ENCODE measurements at places on chromosomes 4 and X. TPM values are rescaled to one million over a fixed set of nuclear protein-coding genes. Genes with fewer than 3 reads are reported as not detected.
A peak's percentile ranks its signal among the peaks of the same experiment; 100 is the strongest.

Gene SMS
- total RNA-seq = 354 TPM

Gene GC
- total RNA-seq = not detected

GRCh38 chr4:107624024-107624423 is 96.0 kb downstream of the PAPSS1 start:
- H3K27me3 ChIP-seq = no peaks in the 10 kb centered on the region
- H3K27ac ChIP-seq = no peak overlapping the region
- no peak for DNase-seq
- H3K4me1 ChIP-seq = no peaks in the 10 kb centered on the region

DNA sequence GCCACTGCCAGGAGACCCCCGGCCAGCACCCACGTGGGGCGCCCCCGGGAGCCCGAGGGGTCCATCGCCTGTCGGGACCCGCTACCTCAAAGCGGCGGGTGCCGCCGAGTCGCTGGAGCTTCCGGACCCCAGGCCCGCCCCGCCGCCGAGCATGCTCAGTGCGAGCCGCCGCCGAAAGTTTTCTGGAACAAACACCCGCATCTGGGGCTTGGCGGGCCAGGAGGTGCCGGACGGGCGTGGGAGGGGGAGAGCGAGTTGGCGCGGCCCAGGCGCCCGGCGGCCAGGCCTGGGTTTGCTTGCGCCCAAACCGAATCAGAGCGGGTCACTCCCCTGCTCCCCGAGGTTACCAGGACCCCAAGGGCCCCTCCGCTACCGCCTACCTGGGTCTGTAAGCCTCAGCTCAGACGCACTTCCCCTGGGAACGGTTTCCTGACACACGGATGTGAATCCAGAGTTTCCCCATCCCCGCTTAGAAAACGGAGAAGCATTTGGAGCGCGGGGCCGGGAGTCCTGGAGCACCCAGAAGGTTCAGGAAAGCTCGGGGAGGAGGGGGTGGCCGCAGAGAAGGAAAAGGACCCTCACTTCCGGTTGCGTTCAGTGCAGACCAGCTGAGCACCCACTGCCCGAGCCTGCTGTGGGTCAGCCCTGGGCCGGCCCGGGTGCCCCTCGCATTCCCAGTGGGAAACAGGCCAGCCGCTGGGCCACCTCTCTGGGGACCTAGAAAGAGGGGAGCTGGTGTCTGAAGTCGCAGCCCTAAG is at the start of gene EVC2:
EVC2 (minus strand) TSS at position 111 of the 758 bp plus-strand sequence; CDS start at position 65, 46 bp downstream.
- H3K27me3 ChIP-seq = peaks cover 4% of the 10 kb centered on the region
- H3K4me3 ChIP-seq = peak within 1 kb of the TSS; percentile 92
- DNase-seq = peak; percentile 51
- peaks cover 22% of the 10 kb centered on the region for H3K36me3 ChIP-seq
- peaks cover 37% of the 10 kb centered on the region for H3K4me1 ChIP-seq

Gene BEX5
- total RNA-seq = 3.8 TPM

Gene NCAPG
- 79.6 TPM for total RNA-seq

DNA sequence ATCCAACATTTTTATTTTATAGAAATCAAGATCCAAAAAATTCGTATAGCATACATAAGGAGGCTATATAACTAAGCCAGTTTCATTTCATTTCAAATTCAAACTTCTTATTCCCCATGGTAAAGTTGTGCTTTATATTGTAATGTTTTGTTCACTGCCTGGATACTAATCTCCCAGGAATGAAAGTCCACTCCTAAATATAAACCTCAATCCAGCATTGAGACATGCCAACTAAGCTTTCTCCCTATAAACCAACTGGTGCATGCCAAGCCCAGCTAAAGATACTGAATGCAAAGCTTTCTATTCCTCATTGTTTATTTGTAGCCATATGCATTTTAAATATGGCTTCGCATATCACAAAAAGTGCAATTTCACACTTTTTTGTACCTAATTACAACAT is 63.8 kb upstream of the INPP4B start:
- DNase-seq = no peak
- H3K27me3 ChIP-seq = peaks cover 3% of the 10 kb centered on the region
- no peak overlapping the region for H3K4me3 ChIP-seq
- H3K4me1 ChIP-seq = no peaks in the 10 kb centered on the region
- no peak overlapping the region for H3K27ac ChIP-seq
- H3K36me3 ChIP-seq = peaks cover 10% of the 10 kb centered on the region

DNA sequence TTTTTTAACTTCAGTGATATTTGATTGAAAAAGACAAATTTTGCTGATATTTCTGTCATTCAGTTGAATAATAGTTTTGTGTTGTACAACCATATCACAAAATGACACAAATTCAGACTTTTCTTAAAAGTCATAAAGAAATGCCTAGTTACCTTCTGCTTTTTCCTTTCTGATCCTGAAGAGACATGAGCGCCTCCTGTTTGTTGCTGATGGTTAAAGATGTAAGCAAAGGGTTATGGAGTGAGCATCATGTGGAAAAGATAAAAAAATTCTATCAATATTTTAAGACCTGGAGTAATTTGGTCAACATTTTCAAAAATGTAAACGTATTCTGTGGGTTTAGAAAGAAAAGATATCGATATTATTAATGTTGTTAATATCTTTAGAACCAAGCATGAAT is 669.9 kb upstream of the NR3C2 start:
- H3K4me3 ChIP-seq = no peak overlapping the region
- H3K36me3 ChIP-seq = no peaks in the 10 kb centered on the region
- no peak for DNase-seq
- H3K4me1 ChIP-seq = no peaks in the 10 kb centered on the region
- H3K27me3 ChIP-seq = peaks cover 2% of the 10 kb centered on the region

- DNase-seq = no peak
- no peaks in the 10 kb centered on the region for H3K27me3 ChIP-seq
- H3K4me1 ChIP-seq = peaks cover 29% of the 10 kb centered on the region
- no peak overlapping the region for H3K4me3 ChIP-seq
- no peaks in the 10 kb centered on the region for H3K36me3 ChIP-seq
Measured at GRCh38 chr4:78720994-78721677, 55.0 kb upstream of the BMP2K start.

DNA sequence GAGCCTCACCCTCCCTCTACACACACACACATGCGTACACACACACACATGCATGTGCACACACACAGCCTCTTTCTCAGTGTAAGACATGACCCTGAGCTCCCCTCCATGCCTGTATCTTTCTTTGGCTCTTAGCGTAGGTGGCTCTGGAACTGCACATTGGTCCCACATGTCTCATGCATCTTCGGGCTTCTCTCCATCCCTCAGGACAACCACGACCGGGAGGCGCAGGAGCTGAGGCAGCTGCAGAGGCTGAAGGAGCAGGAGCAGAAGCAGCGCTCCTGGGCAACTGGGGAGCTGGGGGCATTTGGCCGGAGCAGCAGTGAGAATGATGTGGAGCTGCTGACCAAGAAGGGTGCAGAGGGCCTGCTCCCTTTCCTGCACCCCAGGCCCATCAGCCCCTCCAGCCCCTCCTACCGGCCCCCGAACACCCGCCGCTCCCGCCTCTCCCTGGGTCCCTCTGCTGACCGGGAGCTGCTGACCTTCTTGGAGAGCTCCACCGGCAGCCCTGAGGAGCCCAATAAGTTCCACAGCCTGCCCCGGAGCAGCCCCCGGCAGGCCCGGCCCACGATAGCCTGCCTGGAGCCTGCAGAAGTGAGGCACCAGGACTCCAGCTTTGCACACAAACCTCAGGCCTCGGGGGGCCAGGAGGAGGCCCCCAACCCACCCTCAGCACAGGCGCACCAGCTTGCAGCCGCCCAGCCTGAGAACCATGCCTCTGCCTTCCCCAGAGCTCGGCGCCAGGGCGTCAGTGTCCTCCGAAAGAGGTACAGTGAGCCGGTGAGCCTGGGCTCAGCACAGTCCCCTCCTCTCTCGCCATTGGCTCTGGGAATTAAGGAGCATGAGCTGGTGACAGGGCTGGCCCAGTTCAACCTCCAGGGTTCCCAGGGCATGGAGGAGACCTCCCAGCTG is 38.6 kb downstream of the FHDC1 start:
- H3K27ac ChIP-seq = no peak overlapping the region
- H3K4me1 ChIP-seq = no peaks in the 10 kb centered on the region
- peak overlapping the region; percentile 64 for H3K4me3 ChIP-seq
- DNase-seq = no peak
- H3K27me3 ChIP-seq = no peaks in the 10 kb centered on the region

Gene NHS
- total RNA-seq = 10.7 TPM

DNA sequence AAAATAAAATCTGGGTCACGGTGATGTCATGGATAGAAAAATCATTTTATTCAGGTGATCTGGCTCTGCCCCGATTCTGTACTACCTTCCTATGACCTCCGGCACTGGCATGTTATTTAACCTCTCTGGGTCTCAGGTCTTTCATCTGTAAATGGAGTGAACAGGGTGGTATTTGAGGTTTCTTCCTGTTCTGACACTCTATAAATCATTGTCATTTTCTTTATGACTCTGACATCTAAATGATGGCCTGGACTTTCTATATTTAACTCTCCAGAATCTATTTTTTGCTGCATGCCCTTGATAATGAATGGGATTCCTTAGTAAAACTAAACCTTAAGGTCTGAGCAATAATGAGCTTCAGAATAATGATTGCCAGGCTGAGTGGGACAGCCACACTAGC is 422.0 kb upstream of the CNKSR2 start:
- no peak overlapping the region for H3K4me3 ChIP-seq
- no peak overlapping the region for H3K27ac ChIP-seq
- H3K4me1 ChIP-seq = peaks cover 7% of the 10 kb centered on the region
- no peaks in the 10 kb centered on the region for H3K36me3 ChIP-seq

Gene KCND1
- total RNA-seq = 1.2 TPM

- no peak for DNase-seq
- no peaks in the 10 kb centered on the region for H3K36me3 ChIP-seq
- H3K27ac ChIP-seq = no peak overlapping the region
- H3K4me3 ChIP-seq = no peak overlapping the region
- no peaks in the 10 kb centered on the region for H3K4me1 ChIP-seq
Measured at GRCh38 chrX:105307762-105308161, 87.3 kb upstream of the TEX13A start.

Gene CRMP1
- total RNA-seq = 251 TPM

DNA sequence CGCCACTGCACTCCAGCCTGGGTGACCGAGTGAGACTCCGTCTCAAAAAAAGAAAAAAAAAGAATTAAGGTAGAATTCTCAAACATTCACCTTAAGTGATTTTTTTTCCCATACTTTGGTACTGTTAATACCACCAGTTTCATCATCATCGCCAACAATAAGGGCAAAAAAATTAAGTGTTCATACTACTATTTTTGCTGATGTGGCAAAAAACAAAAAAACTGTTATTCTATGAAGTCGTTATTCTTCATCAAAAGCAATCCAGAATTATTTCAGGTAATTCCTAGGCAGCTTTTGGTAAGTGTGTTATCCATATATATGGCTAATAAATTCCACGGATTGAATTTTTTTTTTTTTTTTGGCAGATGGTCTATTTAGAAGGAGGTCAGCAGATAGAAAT is 85.7 kb downstream of the KCNIP4 start:
- H3K27ac ChIP-seq = no peak overlapping the region
- H3K4me3 ChIP-seq = no peak overlapping the region
- no peaks in the 10 kb centered on the region for H3K4me1 ChIP-seq
- no peaks in the 10 kb centered on the region for H3K36me3 ChIP-seq
- H3K27me3 ChIP-seq = peaks cover 2% of the 10 kb centered on the region
- DNase-seq = no peak

GRCh38 chr4:141021397-141022110 is 111.7 kb downstream of the RNF150 start:
- H3K27ac ChIP-seq = no peak overlapping the region
- peaks cover 10% of the 10 kb centered on the region for H3K4me1 ChIP-seq
- no peaks in the 10 kb centered on the region for H3K27me3 ChIP-seq
- no peaks in the 10 kb centered on the region for H3K36me3 ChIP-seq

GRCh38 chrX:45472968-45473367 is 272.3 kb upstream of the DIPK2B start:
- no peaks in the 10 kb centered on the region for H3K27me3 ChIP-seq
- no peak overlapping the region for H3K27ac ChIP-seq
- H3K4me1 ChIP-seq = no peaks in the 10 kb centered on the region
- no peak overlapping the region for H3K4me3 ChIP-seq
- H3K36me3 ChIP-seq = peaks cover 4% of the 10 kb centered on the region

- no peaks in the 10 kb centered on the region for H3K4me1 ChIP-seq
- H3K27me3 ChIP-seq = no peaks in the 10 kb centered on the region
- no peak overlapping the region for H3K27ac ChIP-seq
- H3K4me3 ChIP-seq = no peak overlapping the region
- H3K36me3 ChIP-seq = no peaks in the 10 kb centered on the region
Measured at GRCh38 chr4:14165222-14165920, 537.8 kb upstream of the BOD1L1 start.

Gene RBBP7
- total RNA-seq = 325 TPM

Gene CDX4
- not detected for total RNA-seq

DNA sequence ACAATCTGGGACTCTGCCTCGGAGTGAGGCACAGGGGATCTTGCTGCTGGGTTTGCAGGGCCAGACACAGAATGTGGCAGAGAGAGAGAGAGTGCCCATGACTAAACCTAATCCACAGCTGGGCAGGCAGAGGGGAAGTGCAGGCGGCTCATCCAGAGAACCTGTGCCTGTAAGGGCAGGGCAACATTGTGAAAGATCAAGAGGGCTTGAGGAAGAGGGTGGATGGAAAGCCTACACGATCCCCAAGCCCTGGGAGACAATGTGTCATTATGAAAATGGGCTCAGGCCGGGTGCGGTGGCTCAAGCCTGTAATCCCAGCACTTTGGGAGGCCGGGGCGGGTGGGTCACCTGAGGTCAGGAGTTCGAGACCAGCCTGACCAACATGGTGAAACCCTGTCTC is 40.6 kb upstream of the TENM3 start:
- no peaks in the 10 kb centered on the region for H3K27me3 ChIP-seq
- H3K4me1 ChIP-seq = peaks cover 43% of the 10 kb centered on the region
- no peak overlapping the region for H3K4me3 ChIP-seq
- no peak for DNase-seq

Gene RIBC1
- 1.5 TPM for total RNA-seq

Gene RHOXF2
- total RNA-seq = not detected

DNA sequence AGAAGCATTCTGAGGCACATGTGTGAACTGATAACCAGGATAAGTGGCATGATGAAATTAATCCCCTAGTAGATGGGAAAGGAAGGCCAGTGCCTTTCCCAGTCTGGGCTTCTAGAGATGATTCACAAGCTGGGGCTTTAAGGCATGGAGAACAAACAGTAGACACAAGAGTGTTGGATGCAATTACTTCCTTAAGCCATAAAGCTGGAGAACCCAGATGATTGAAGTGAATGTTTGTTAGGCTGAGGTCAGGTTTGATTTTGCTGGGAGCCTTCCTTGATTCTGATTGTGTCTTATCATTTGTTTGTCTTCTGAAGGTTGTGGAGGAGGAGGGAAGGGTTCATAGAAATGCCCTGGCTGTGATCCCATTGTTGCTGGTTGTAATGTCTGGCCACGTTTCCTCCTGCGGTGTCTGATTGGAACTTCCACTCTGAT is 125.2 kb downstream of the NHS start:
- no peak overlapping the region for H3K4me3 ChIP-seq
- H3K4me1 ChIP-seq = no peaks in the 10 kb centered on the region
